Amniotic stem cell (primary cell): ENCODE measurements at places on chromosomes 7 and 10.

GRCh38 chr7:50660040-50660829 is 95.0 kb upstream of the DDC start:
- DNase-seq, result no peak

DNA sequence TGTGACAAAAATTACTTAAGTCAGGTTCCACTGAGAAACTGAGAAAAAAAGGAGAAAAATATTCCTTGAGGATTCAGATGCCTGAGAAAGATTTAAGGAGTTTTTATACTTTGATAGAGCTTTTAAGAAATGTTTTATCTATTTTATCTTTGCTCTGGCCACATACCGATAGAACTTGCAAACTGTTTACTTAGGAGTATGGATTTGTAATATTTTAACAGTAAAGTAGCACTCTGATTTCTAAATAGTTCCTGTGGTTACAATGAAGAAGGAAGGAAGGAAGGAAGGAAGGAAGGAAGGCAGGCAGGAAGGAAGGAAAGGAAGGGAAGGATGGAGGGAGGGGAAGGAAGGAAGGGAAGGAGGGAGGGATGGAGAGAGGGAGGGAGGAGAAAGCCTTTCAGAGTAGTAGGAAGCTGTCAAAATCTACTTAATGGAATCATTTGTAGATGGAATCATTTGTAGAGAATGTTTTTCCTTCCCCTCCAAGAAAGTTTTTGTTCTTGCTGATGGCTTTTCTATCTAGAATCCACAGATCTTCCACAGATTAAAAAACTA is 489.0 kb upstream of the ANKRD30A start:
- no peak for DNase-seq

DNA sequence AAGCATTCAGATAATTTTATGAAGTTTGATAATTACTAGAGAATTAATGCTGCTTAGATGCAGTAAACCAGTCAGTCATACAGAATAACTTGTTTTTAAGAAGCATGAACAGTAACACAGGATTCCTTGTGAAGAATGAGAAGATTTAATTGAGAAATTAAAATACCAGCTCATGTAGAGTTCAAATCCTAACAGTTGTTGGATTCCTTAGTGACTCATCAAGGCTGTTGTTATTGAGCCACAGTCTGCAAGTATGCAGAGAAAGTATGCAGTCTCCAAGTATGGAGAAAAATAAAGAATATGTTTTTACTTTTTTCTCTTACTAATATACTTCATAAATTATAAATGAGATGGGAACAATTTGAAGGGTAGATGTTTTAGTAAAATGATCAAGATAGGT is 30.2 kb upstream of the CYP26C1 start:
- peak; percentile 50 for DNase-seq

- DNase-seq, result no peak
These were observed 464.3 kb upstream of the NRP1 start for GRCh38 chr10:33798754-33799153.

GRCh38 chr10:70679498-70679897 is 7.2 kb downstream of the ADAMTS14 start:
- DNase-seq, result peak; percentile 32

GRCh38 chr7:82263920-82264782 is 179.4 kb downstream of the CACNA2D1 start:
- DNase-seq, result no peak

DNA sequence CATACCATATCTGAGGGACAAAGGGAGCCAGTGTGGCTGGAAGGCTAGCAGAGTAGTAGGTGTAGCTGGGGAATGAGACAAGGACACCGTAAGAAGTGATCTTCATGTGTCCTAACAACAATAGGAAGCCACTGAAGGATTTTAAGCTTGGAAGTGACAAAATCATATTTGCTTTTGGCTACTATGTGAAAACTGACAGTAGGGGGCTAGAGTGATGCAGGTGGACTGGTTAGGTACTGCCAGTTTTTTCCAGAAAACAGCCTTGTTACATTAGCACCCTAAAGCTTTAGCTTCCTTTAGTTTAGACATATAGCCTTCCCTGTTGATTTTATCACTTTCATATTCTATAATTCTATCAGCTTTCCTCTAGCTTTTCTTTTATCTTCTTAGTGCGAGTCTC is 637.1 kb downstream of the ANKRD7 start:
- no peak for DNase-seq

- DNase-seq, result no peak
These were observed 384.6 kb upstream of the ADARB2 start for GRCh38 chr10:2121929-2122328.

DNA sequence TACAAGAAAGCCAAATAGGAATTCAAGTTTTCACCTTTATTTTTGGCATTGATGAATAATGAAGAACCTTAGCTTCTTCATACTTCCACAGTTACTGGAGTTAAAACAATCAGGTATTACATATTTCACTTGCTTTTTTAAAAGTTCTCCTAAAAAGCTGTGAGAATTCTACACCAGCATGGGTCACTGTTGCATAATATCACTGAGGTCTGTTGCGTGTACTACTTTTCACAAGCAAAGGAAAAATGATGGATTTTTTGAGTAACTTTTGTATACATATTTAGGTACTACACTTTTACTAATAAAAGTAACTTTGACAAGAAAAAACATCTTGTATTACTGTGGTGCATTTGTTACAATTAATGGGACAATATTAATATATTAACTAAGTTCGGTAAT is 15.2 kb downstream of the FAM24B start:
- no peak for DNase-seq
